RPMI7951 (cell line): ENCODE measurements at places on chromosomes 3 and 15. TPM values are rescaled to one million over a fixed set of nuclear protein-coding genes. Genes with fewer than 3 reads are reported as not detected.

- DNase-seq = peak; percentile 97
These were observed 84.6 kb downstream of the GREM1 start for GRCh38 chr15:32802286-32802936.

- DNase-seq = no peak
These were observed 11.4 kb upstream of the PEX5L start for GRCh38 chr3:180048103-180048502.

GRCh38 chr15:80530737-80531365 lies 126.7 kb downstream of the ARNT2 start:
- DNase-seq = no peak

- no peak for DNase-seq
These were observed 39.4 kb upstream of the CCR2 start for GRCh38 chr3:46314517-46314916.

GRCh38 chr3:182121401-182121800 lies 409.7 kb downstream of the SOX2 start:
- no peak for DNase-seq

DNA sequence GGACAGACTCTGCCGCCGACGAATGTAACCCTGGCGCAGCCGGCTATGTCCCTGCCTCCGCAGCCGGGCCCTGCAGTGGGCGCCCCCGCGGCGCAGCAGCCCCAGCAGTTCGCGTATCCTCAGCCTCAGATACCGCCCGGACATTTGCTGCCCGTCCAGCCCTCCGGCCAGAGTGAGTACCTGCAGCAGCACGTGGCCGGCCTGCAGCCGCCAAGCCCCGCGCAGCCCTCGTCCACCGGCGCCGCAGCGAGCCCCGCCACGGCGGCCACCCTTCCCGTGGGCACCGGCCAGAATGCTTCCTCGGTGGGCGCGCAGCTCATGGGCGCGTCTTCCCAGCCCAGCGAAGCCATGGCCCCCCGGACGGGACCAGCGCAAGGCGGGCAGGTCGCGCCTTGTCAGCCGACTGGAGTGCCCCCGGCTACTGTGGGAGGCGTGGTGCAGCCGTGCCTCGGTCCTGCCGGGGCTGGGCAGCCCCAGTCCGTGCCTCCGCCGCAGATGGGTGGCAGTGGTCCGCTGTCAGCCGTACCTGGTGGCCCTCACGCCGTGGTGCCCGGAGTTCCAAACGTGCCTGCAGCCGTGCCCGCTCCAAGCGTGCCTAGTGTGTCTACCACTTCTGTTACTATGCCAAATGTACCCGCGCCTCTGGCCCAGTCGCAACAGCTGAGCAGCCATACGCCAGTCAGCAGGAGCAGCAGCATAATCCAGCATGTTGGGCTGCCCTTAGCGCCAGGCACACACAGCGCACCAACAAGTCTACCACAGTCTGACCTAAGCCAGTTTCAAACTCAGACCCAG lies 2.4 kb downstream of the TSC22D2 start:
- DNase-seq = peak; percentile 43

DNA sequence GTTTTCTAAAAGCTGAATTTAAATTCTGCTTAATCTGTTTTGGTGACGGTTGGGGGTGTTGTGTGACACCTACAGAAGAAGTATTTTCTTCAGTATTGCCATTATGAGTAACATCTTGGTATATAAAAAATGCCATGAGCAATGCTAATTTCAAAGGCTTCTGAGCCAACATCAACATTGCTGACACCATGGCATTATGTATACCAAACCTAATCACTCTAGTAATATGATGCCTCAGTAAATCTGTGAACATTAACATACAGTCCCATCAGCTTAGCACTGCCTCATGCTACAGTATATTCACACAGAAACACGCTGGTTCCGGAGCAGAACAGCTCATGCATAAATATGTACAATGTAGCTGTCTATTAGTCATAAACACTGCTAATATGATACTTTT lies 75.8 kb downstream of the ZPLD1 start:
- peak; percentile 17 for DNase-seq

GRCh38 chr15:68484696-68485400 lies 52.9 kb upstream of the ITGA11 start:
- DNase-seq = peak; percentile 94

DNA sequence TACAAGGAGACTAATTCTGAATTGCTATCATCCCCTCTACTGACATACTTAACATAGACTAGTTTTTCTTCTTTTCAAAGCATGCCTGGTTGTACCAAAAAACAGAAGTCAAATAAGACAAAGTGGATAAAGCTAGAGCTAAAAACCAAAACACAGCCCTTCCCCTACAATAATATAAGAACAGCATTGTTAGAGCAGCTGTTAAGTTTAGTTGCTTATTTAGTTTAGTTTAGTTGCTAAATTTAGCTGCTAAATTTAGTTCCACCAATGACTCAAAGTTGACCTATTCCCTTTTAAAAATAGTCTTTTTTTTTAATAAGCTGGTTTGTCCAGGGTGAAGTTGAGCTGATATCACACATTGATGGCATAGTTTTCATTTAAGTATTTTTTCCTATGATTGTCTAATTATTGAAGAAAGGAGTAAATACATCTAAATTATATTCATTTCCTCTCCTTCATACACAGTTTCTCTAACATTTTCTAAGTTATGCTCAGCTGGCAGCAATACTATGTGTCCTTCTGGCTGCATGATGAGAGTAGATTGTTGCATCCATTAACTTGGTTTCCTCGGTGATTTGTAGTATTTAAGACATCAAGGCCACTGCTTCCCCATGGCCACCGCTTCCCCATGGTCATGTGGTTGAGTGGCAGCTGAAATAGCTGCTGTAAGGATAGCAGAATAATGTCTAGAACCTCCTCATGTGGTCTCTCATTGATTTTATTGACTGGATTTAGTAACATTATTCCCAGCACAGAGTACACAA lies 718.6 kb upstream of the NECTIN3 start:
- peak; percentile 15 for DNase-seq

- DNase-seq = no peak
These were observed 1.6 kb upstream of the HYAL3 start for GRCh38 chr3:50300681-50301254.

DNA sequence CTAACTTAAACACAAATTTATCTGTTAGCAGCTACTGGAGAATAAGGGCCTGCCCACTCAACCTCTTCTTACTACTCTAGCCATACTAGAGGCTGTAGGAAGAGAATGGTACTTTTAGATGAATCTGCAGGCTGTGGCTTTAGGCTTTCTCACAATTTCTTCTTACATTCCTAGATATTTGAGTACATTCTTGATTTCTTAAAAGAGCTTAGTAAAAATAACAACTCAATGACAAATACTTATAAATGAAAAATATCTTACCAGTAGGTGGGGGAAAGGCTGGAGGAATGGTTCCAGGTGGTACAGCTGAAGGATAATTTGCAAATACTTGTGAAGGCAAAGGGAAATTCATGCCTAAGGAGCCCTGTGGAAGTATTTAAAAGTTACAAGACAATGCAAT lies 92.9 kb upstream of the GK5 start:
- no peak for DNase-seq

- DNase-seq = no peak
These were observed 122.5 kb downstream of the IGSF11 start for GRCh38 chr3:118912188-118912587.

- no peak for DNase-seq
These were observed 86.9 kb upstream of the RASGRP1 start for GRCh38 chr15:38651328-38652038.

DNA sequence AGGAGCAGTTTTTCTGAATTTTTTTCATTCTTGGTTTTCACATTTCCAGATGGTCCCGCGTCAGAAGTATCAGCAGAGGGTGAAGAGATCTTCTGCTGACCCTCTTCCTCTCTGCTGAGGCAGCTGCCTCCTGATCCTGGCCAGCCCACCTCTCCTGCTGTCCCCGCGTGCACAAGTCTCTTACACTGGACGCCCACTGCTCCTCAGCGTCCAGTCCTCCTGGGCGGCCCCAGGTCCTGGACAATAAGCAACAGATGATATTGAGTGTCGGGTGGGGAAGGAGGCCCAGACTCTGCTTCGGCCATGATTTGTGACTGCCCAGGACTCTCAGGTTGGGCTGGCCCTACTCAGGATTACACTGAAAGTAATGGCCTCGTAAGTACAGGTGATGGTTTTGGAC lies 50.1 kb downstream of the KLHL25 start:
- DNase-seq = no peak

DNA sequence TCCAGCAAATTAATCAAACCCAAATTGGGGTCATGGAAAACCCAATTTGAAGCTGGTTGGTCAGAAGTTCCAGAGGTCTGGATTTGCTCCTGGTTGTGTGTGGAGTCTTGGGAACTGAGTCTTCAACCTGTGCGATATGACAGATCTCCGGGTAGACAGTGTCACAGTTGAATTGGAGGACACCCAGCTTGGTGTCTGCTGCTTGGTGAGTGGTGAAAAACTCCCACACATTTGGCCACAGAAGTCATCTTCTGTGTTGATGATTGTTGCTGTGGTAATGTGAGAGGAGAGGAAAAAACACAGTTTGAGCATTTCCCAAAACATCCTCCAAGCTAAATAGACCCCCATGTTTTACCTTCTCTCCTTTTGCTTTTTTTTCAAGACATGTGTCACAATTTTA lies 218.1 kb downstream of the TP63 start:
- DNase-seq = peak; percentile 58

RHCG gene
- not detected in 2 replicates for total RNA-seq

GOLGA6D gene
- not detected in 2 replicates for total RNA-seq

HCN4 gene
- total RNA-seq = not detected in 2 replicates

IMPG2 gene
- total RNA-seq = under 0.01 TPM in 2 replicates

CAMK2N2 gene
- total RNA-seq = 0.29 and 0.96 TPM in 2 replicates
